ENCODE measurements at places on chromosomes 5 and 9.
A peak's percentile ranks its signal among the peaks of the same experiment; 100 is the strongest.

- DNase-seq: no peak
These were observed 37.9 kb downstream of the ARHGEF28 start for GRCh38 chr5:73663860-73664240.

GRCh38 chr5:106730506-106730905 lies 940.2 kb downstream of the EFNA5 start:
- no peak for DNase-seq

GRCh38 chr5:158013939-158014338 lies 155.0 kb upstream of the CLINT1 start:
- no peak for DNase-seq

GRCh38 chr9:37939575-37940095 lies 35.7 kb upstream of the SLC25A51 start:
- no peak for DNase-seq

GRCh38 chr5:72005671-72006070 lies 101.6 kb upstream of the MAP1B start:
- no peak for DNase-seq

DNA sequence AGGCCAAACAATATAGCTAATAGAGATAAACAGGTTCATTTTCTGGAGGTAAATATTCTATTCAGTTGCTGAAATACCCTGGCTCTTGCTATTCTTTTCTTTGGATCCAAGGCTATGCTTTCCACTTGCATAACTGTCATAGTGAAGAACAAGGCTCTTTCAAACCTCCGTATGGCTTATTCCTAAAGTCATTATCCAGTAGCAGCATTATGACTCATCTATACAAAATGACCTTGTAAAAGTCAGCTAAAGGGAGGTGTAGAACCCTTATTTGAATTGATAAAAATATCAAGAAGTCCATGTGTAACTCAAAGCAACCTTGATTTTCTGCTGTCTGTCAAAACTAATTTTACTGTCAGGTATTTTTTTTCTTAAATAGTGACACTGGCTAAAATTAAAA lies 447.8 kb downstream of the PLK2 start:
- no peak for DNase-seq

GRCh38 chr9:86645303-86645702 lies 291.1 kb upstream of the TUT7 start:
- no peak for DNase-seq

DNA sequence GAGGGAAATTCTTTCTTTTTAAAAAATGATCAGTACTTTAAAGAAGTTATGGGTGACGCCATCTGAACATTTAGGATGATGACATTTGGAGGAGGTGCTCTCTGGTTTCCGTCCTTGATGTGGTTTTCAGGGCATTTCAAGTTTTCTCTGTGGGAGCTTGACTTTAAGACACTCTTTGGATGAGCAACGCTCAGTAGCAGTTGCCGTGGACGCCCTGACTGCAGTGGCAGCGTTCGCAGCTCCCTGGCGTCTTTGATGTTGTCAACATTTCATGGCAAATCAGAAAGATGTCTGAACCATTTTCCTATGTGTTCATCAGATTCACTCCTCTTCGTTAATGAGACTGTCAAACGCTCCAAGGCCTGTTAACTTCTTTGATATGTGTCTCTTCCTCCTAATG lies 86.1 kb downstream of the ZNF354C start:
- DNase-seq: peak; percentile 8

- no peak for DNase-seq
These were observed 2.5 kb upstream of the MAPK9 start for GRCh38 chr5:180294411-180294810.

DNA sequence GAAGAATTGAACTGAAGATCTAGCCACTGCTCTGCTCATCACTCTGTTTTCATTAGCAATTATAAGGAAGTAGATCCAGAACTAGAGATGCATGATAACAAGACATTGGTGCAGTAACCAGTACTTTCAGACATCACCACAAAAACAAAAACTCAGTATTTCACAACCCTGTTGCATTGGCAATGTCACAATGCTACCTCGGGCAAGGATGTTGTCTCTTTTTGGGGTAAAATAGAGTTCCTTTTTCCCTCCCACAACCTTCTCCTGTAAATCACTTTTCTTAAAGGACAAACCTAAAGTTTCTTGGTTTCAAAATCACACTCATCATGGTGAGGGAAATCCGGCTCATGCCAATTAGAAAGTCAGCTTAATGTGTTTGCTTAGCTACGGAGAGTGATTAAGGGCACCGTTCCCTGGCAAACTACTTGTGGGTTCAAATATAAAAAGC lies 420.1 kb upstream of the MEF2C start:
- no peak for DNase-seq

GRCh38 chr9:124934290-124934689 lies 6.6 kb downstream of the GOLGA1 start:
- DNase-seq: no peak

DNA sequence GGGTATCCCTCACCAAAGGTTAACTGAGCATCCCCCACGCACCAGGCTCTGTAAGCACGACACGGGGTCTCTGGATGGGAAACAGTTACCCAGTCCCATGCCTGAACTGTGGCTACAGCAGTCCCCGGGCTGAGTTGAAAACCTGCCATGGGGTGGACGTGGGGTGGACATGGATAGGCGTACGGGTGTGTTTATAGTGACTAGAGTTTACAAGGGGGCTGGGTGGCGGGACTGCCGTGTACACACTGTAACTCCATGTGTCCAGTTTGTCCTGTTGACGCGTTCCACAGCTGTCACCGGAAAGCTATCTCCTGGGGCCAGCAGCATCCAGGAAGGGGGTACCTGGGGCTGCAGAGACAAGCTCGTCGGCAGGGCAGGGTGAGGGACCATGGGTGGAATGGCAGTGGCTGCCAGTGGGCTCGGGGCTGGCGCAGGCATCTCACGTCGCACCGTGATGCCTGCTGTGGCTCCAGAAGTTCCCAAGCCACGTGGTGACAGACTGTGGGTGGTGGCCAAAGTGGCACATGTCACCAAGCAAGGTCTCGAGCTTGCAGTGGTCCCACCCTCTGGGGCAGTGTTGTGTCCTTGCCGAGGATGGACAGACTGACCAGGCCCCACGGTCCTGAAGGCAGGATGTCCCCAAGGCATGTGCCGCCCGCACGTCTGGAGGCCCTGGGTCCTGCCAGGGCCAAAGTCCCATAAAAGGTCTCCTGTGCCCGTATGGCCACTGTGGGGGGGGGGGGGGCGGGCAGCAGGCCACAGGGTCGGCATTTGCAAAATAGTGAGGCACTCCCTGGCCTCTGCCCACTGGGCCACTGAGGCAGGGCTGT lies 29.3 kb upstream of the RNF130 start:
- DNase-seq: no peak

- DNase-seq: no peak
These were observed 3.1 kb downstream of the CCDC183 start for GRCh38 chr9:136799079-136799853.

- no peak for DNase-seq
These were observed 252.6 kb downstream of the ACTL7B start for GRCh38 chr9:108603141-108603540.

DNA sequence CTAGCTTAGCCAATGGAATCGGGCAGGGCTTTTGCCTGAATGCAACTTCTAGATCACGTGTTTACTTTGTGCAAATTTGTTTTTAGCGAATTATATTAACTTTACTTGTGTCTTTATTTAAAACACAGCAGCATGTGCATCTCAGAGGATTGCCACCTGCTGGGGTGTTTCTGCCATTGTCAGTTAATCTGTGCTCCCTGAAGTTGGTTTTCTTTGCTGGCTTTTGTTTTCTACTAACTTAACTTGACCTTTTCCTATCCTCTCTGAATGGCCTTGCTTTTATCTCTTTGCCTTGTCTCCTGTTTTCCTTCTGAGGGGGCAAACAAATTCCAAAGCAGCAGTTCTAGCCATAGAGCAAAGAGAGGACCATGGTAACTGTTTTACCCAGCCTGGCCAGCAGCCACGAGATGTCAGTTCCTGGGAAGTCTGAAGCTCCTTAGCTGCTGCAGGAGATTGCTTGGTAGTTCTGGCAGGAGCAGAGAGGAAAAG lies 67.6 kb downstream of the ARHGEF28 start:
- DNase-seq: no peak

All from activated CD4-positive, alpha-beta T cell treated with anti-CD3 and anti-CD28 coated beads, Interleukin-2, amount 50 U/mL, for 1 hour (primary cell).